GM12892 (cell line): ENCODE measurements at places on chromosomes 3 and 15.

- no peak for DNase-seq
These were observed 61.0 kb downstream of the ATP8B4 start for GRCh38 chr15:50057905-50058639.

DNA sequence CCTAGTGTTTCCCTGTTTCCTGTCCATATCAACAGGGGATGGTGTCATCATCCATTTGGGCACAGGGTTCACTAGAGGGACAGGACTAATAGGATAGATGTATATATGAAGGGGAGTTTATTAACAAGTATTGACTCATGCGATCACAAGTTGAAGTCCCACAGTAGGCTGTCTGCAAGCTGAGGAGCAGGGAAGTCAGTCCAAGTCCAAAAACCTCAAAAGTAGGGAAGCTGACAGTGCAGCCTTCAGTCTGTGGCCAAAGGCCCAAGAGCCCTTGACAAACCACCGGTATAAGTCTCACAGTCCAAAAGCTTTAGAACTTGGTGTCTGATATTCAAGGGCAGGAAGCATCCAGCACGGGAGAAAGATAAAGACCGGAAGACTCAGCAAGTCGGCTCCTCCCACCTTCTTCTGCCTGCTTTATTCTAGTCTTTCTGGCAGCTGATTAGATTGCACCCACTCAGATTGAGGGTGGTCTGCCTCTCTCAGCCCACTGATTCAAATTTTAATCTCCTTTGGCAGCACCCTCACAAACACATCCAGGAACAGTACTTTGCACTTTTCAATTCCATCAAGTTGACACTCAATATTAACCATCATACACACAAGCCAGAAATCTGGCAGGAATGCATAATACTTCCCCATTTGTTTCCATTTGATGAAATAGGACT is 43.4 kb downstream of the CD200 start:
- no peak for DNase-seq

DNA sequence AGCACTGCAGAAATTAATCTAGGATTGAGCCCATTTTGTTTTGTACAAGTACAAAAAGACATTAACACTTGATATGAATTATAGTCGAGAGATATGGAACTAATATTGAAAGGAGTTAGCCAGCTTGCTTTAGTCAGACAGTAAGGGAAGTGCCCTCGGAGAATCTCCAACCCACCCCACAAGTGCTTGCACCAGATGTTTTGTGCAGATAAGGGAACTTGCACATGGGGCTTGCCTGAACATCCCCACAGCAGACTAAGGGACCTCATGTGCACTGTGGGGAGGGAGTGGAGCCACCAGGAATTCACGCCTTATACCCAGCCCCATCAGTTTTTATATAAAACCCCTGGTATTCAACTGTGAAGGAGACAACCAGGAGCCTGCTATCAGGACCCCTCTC is 122.3 kb downstream of the EFHB start:
- no peak for DNase-seq

GRCh38 chr15:99296386-99296785 is 45.1 kb downstream of the LRRC28 start:
- no peak for DNase-seq

- no peak for DNase-seq
These were observed 1.1 kb downstream of the PDIA5 start for GRCh38 chr3:123067689-123068600.

DNA sequence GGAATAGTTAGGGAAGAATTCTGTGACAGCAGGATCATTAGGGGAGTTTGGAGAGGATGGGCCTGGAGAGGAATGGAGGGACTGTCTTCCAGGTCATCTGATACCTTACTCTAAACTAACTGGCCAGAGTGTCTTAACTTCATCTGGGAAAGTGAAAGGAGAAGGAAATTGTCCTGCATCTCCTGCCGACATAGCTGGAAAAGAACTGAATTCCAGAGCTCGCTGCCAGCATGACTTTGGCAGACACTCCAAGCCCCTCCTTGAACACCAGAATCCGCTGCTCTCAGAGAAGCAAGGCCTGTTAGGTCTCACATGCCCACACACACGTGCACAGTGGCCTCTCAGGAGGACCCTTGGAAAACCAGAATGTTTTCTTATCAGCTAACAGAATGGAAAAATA is 10.5 kb downstream of the ABI3BP start:
- no peak for DNase-seq

- DNase-seq: no peak
These were observed 145.0 kb downstream of the NEK10 start for GRCh38 chr3:27224197-27224596.

DNA sequence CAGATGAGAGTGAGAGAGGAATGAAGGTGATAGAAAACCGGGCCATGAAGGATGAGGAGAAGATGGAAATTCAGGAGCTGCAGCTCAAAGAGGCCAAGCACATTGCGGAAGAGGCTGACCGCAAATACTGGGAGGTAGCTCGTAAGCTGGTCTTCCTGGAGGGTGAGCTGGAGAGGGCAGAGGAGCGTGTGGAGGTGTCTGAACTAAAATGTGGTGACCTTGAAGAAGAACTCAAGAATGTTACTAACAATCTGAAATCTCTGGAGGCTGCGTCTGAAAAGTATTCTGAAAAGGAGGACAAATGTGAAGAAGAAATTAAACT is 88.9 kb downstream of the EOMES start:
- no peak for DNase-seq

DNA sequence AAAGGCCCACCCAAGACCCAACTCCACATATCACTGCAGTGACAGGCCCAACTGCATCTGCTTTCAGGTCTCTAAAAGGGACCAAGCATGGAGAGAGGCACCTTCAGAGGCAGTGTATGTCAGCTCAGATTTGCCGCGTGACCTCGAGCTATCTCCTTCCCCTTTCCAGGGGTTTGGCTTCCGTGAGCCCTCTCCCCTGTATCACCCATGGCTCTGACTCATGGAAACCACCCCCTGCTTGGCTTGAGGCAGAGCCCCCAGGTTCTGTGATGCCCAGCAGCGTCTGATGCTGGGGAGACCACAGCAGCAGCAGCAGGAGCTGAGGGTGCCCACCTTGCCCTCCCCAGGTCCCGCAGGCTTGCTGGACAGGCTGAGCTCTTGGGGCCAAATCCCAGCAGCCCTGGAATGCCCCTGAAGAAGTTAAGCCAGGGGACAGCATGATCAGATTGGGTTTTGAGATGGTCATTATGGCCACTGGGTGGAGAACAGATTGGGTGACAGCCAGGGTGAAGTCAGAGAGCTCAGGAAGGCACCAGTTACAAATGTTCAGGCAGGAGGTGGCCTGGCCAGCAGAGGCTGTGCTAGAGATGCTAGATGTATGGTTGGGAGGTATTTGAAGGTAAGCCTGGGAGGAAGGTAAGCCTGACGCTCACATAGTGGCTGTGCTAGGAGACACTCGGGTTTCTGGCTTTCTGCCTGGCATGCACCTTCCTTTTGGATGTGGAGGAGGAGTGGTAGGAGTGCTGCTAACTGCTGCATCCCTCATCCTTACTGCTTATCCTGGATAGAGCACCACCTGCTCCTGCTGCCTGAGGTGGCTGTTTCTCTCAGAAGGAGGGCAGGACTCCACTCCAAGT is 42.9 kb downstream of the FGD5 start:
- DNase-seq: no peak

- DNase-seq: no peak
These were observed 20.6 kb downstream of the MAP2K5 start for GRCh38 chr15:67563092-67563491.

- no peak for DNase-seq
These were observed 12.3 kb upstream of the ZBTB38 start for GRCh38 chr3:141356046-141356445.

DNA sequence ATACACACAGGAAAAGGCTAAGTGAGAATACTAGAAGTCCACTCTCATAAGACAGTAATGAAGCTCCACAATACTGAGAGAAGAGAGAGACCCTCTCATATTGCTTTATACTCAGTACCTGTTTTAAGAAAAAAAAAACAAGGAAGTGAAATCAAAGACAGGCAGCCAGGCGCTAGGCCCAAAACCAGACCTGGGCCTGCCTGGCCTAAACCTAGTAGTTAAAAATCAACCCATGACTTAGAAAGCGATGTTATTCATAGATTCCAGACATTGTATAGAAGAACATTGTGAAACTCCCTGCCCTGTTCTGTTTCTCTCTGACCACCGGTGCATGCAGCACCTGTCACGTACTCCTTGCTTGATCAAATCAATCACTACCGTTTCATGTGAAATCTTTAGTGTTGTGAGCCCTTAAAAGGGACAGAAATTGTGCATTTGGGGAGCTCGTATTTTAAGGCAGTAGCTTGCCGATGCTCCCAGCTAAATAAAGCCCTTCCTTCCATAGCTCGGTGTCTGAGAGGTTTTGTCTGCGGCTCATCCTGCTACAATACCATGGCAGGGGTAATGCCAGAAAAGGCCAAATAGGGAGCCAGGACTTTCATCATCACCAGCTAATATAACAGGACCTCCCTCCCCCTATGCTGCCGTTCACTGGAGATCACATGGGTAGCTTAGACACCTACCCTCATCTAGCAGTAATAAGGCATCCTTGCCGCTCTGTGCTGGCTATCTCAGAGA is 1294.1 kb downstream of the NSUN3 start:
- no peak for DNase-seq

DNA sequence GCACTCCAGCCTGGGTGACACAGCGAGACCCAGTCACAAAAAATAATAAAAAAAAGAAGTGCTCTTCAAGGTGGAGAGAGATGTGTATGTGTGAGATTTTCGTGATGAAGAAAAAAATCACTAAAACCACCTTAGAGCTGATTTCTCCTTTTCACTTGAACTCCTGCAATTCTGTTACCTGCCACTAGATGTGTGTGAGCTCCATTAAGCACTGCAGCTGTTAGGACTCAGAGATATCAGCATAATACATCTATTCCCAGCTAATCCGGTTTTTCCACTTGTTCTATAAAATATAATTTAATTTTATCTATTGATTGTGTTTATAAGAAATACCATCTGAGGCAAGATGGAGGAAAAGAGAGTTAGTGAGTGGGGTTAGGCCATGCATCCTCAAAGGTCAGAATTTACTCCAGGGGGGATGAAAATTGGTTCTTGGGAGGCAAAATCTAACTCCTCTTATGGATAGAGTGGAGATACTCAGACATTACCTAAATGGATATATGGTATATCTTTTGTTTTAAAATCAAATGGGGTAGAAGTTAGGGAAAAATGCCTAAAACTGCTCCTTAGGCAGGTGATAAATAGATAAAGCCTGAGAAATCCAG is 152.7 kb downstream of the IL20RB start:
- DNase-seq: no peak

GRCh38 chr3:113783463-113783862 is 36.6 kb downstream of the ATP6V1A start:
- DNase-seq: no peak

GRCh38 chr3:57652203-57652602 is 40.7 kb downstream of the DENND6A start:
- DNase-seq: no peak

DNA sequence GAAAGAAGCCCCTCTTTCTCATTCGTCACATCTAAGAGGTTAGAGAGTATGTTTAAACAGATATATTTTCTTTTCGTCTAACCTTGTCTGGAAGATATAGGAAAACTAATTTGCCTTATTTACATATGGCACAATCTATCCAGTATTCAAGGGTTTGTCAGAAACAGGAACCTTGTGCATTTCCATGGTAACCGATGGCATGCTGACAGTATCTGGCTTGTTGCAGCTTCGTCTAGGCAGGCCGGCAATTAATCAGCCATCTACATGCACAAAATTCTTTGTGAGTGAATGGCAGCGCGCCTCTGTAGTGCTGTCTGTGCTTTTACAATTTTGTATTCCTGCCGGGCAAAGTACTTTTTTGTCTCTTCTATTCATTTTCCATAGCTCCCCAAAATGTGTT is 294.0 kb upstream of the SOX2 start:
- DNase-seq: no peak
